ENCODE measurements at places on chromosomes 16 and 17.

DNA sequence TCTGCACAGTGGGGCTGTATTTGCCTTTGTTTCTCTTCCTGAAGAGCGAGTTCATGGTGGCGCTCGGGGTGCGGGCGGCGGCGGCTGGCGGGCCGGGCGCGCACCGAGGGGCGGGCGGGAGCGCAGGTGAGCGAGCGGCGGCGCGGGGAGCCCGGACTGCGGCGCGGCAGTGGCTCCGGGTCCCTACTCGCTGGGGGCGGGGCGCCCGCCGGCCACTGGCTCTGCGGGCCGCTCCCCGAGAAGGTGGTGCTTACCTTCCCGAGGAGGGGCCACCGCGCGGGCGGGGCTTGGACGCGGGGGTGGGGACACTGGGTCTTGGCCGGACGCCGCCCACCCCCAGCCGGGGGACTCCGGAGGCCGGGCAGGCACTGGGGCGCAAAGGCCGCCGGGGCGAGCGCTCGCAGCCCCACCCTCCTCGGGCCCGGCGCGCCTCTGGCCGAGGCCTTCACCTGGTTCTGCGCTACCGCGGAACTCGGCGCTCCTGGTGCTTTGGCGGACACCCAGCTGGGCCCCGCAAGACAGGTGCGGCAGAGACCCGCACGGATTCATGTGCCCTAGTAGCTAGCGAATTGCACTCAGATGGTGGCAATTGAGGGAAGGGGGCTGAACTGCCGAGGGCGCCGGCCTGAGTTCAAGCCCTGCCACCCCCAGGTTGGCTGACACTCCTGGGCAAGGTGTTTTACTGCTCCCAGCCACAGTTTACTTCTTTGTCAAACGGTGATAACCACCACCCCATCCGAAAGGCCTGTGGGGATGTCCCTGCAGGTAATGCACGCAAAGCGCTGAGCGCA lies at the start of gene PPL:
TSS of gene PPL (minus strand) at position 158 of the 791 bp plus-strand sequence. CDS start at position 55, 103 bp downstream.
- no peak for DNase-seq

DNA sequence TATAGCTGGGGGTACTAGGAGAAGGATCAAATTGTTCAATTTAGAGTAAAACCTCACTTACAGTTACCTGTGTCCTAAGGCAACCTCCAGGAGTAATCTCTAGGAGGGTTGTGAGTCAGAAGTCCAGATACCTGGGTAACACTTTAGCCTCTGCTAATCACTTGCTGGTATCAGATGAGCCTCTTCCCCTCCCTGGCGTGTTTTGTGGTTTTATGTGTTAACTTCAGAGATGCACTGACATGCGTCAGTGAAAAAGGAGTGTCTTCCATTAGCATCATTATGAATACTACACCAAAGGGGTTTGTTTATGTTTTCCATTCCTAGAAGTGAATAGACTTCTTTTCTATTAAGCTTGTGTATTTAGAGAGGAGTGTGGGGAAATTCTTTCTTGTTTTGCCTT lies 208.2 kb downstream of the FTO start:
- no peak for DNase-seq

- DNase-seq: no peak
Observed at GRCh38 chr16:10578474-10579316, 1.7 kb downstream of the EMP2 start.

- DNase-seq: no peak
Observed at GRCh38 chr16:1613728-1614455, 1.7 kb downstream of the CRAMP1 start.

DNA sequence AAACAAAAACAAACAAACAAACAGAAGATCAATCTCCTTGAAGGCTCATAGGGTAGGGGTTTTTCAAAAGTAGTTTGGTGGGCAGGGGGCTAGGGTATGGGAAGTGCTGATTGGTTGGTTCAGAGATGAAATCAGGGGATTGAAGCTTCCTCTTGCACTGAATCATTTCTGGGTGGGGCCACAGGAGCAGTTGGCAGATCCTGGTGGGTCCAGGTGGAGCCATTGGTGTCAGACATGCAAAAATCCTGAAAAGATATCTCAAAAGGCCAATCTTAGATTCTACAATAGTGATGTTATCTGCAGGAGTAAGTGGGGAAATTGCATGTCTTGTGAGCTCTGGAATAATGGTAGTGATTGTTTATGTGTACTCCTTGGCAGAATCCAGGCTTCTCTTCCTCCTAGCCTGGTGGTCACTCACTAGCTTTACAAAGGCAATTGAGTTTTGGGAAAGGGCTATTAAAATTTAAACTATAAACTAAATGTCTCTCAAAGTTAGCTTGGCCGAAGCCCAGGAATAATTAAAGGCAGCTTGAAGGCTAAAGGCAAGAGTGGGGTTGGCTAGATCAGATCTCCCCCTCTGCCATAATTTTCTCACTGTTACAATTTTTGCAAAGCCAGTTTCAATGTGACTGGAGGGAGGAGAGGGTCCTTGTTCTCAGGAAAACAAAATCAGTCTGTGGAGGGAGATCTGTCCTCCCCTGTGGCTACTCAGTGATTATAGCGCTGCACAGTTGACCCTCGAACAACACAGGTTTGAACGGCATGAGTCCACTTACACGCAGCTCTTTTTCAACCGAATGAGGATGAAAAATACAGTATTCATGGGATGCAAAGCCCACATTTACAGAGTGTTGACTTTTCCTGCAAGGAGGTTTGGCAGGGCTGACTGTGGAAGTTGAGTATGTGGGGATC lies 45.2 kb downstream of the RNF112 start:
- no peak for DNase-seq

DNA sequence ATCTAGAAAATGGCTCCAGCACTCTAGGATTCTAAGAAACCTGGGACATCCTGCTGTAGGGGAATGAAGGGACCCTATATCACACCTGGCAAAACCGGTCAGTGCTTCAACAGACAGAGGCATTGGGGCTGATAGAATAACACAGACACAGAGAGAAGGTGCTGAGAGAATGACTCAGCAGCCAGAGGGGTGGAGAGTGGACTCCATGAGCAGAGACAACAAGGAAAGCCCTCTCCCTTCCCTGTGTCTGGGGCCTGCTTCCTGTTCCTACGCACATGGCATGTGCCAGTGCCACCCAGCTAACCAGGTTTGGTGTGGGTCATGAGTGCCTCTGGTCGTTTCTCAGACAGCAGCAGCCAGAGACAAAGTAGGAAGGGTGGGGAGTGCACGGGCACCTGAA lies 140.3 kb downstream of the CCT6B start:
- no peak for DNase-seq

- no peak for DNase-seq
Observed at GRCh38 chr17:76262732-76263344, 2.3 kb upstream of the UBALD2 start.

DNA sequence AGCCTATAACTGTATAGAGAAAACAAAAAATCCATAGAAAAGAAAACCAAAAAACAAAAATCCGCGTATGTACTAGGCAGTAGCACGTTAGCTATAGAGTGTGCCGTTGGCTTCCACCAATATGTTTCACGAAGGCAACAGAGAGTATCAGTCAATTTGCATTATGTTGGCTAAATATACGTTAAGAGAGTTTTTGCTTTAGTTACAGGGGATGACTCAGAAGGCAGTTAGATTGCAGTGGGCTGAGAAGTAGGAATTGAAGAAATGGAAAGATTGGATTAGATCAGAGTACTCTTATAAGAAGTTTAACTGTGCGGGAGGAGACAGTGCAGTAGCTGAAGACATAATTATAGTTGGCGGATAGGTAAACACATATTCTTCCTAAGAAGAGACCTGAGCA lies 911 bp upstream of the NACA2 start:
- DNase-seq: no peak

DNA sequence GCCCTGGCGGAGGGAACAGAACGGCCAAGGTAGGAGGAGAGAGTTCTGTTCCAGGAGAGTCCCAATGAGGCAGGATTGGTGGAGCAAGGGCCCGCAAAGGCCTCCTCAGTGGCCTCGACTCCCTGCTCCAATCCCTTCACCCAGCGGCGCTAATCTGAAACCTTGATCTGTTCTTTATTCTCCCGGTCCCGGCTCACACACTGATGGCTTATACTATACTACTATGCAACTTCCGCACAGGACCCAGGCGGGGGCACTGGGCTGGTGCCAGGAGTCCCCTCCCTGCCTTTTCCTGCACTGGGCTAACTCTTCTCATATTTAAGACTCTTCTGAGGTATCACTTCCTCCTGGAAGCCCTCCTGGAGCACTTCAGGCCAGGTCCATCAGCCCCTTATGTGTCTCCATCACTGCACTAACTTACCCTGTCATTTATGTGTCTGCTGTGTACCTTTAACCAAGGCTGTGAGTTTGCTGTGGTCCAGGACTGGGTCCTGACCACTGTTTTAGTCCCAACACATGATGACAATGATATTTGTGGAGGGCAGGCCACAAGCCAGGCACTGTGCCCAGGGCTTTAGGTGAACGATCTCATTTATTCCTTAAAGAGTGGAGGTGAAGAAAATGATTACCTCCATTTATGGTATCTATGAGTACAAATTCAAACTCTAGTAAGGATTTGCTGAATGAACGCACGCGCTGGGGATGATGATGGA lies 6.8 kb downstream of the CCDC102A start:
- DNase-seq: no peak

DNA sequence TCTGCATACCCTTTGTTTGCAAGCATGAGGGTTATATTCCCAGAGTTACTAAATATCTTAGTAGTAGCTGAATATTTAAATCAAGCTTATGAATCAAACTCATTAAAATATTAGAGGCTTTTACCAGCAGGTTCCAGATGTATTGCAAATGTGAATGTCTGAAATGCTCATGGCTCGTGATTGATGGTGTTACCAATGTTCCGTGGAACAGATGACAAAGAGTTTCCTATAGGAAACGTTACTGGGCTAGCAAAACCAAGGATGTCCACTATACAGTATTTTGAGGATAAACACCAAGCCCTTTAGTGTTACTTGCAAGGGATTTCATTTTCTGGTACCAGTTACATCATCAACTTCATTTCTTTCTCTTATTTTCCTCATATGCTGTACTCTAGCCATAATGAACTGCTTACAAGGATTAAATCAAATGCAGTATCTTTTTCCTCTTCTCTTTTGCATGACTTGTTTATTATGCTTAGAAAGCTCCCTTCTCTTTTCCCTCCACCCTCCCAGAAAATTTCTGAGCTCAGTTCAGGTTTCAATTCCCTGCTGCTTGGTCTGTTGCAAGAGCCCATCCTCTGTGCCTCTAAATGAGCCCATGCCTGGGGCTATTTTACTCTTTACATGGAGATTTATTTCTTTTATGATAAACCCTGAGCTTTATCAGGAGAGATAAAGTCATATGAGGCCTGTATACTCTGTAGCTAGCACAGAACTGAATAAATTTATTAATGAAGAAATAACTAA lies 1537.1 kb upstream of the GOT2 start:
- DNase-seq: no peak

GRCh38 chr16:1437606-1438005 lies 6.7 kb downstream of the PERCC1 start:
- no peak for DNase-seq

DNA sequence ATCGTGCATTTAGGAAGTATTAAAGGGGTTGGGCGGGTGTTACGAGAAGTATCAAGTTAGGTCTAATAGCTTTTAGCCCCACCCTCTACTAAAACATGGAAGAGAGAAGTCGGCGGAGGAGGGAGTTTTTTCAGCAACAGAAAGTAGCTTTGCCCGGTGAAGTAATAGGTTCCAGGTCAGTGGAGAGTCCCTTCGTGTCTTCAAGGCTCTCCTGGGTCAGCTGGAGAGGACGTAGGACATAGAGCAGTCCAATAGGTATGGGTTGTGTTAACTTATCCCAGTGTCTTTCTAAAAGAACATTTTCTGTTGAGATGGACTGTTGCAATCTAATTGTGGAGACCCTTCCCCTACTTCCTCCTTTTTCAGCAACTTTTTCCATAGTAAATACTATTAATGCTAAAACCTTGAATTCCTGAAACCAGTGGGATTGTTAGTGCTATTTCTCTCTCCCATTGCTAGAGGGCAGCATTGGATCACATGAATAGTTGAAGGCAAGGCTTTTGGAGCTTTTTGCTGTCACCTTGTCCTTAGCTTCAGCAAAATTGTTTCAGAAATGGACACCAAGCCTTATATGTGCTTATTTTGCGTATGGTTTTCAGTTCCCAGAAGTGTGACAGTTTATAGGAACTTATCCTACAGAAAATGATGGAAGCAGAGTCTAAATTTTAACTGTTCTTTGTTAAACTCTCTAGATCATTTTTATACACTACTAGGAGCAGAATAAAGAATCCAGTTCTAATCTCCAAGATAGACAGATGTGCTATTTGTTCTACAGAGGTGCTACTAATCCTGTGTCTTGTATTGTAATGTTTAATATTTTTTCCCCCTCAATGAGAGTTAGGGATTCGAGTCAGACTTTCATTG lies 38.4 kb downstream of the UTP18 start:
- DNase-seq: no peak

DNA sequence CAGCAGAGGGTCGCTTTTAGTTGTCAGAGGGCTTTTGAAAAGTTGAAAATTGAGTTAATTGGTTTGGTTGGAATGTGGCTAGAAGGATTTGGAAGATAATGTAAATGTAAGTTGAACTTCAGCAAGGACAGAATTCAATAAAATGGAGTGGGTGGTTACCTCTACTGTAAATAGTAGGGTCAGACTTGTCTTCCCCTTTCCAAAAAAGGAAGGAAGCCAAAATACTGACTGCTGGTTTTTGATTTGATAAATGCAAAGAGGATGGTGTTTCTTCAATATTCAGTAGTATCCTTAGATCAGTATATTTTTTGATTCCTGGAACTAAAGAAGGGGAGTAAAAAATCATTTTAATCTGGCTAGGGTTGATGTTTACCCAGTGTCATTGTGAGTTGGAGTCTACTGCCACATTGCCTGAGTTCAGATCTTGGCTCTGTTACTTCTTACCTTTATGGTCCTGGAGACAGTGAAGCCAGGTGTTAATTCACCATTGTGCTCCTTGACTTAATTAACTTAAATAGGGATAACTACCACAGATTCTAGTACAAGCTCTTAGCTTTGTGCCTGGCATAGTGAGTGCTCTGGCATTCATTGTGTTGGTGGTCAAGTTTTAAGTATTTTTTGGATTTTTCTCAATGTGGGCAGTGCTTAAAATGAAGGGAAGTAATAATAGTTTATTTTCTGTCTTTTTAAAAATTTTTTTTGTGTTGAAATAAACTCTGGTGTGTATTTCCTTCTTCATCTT lies 4.4 kb downstream of the HAPSTR1 start:
- no peak for DNase-seq

- no peak for DNase-seq
Observed at GRCh38 chr17:10871914-10872313, 34.0 kb upstream of the PIRT start.

DNA sequence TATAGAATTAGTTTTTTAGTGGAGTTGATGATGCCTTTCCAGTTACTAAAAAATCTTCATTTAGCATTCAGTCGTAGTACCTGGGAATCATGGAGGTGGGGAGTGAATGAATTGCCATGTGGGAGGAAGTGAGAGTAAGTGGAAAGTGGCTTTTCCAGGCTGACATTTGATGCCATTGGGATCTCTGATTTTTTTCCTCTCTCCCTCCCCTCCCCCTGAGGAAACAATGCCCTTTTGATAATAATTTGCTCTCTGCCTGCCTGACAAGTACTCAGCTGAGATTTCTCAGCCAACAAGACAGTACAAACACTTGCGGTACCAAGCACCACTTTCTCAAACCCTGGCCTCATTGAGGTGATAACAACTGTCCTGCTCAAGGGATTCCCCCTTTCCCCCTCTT lies 2.2 kb downstream of the UBE2Z start:
- DNase-seq: no peak

Measured in naive thymus-derived CD8-positive, alpha-beta T cell (primary cell).